ENCODE measurements at places on chromosomes 1 and 21.

DNA sequence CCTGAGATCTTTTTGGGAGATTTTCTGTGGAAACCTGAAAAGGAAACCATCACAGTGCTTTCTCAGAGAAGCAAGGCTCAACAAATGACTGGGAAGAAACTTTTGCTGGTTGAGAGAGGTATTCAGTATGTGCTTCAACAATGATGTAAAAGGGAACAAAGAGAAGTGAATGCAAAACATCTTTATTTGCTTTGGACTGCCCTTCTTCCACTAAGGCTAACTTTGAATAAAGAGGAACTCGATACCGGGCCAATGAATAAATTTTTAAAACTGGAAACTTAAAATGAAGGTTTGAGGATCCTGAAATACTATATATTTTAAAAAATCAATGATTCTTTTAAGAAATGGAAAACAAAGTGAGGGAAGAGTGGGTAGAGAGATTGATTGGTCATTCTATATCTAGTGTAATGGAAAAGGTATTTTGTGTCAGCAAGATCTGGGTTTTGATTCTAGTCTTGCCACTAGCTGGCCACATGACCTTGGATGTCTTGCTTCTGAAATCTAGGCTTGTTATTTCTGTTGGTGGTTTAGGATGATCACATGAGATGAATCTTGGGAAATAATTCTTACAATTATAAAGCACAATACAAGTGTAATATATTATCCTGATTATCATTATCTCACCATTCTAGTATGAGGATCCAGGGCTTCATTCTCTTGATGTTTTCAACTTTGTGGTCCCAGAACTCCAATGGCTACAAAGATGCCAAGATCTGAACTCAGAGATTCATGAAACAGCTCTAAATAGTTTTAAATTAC, 34.6 kb upstream of the APOBEC4 start:
- DNase-seq, result no peak

- DNase-seq, result no peak
Measured at GRCh38 chr1:24442764-24443163, 27.2 kb downstream of the NIPAL3 start.

GRCh38 chr1:10710489-10710888, 86.0 kb downstream of the CASZ1 start:
- DNase-seq, result no peak

DNA sequence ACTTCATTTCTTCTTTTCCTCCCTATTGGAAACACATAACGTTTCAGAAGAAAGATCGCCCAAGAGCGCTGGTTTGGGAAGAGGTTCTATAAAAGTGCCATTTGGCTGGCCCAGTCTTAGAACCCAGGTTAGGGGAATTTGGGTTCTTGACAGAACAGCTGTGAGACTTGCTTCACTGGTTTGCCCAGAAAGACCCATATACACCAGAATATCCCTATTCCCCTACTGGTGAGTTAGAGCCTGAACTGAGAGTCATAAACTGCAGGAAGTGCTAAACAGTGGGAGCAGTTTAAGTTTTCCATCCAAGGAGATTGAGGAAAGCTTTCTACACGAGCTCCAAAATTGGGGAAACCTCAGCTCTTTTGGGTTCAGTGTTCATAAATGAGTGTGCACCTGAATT, 275.2 kb downstream of the VAV3 start:
- no peak for DNase-seq

GRCh38 chr1:118479351-118479750, 294.3 kb upstream of the SPAG17 start:
- DNase-seq, result no peak

- no peak for DNase-seq
Measured at GRCh38 chr1:80594013-80594412, 1206.7 kb upstream of the ADGRL2 start.

GRCh38 chr1:21781815-21782348, 1.1 kb downstream of the USP48 start:
- DNase-seq, result peak; percentile 31

DNA sequence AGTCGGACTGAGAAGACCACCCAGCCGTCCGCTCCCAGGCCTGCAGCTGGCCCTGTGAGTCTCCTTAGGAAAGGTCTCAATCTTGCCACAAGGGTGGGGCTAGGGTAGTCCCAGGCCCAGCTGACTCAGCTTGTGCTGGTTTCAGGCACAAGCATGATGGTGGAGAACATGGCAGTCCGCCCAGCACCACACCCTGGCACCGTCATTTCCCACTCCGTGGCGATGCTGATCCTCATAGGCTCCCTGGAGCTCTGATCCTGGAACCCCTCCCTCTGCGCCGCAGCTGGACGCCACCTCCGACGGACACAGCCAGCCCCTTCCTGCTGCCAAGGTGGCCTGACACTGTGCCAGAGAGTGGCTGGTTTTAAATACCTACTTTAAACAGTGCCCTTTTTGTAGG, 10.7 kb downstream of the TMEM81 start:
- DNase-seq, result no peak

DNA sequence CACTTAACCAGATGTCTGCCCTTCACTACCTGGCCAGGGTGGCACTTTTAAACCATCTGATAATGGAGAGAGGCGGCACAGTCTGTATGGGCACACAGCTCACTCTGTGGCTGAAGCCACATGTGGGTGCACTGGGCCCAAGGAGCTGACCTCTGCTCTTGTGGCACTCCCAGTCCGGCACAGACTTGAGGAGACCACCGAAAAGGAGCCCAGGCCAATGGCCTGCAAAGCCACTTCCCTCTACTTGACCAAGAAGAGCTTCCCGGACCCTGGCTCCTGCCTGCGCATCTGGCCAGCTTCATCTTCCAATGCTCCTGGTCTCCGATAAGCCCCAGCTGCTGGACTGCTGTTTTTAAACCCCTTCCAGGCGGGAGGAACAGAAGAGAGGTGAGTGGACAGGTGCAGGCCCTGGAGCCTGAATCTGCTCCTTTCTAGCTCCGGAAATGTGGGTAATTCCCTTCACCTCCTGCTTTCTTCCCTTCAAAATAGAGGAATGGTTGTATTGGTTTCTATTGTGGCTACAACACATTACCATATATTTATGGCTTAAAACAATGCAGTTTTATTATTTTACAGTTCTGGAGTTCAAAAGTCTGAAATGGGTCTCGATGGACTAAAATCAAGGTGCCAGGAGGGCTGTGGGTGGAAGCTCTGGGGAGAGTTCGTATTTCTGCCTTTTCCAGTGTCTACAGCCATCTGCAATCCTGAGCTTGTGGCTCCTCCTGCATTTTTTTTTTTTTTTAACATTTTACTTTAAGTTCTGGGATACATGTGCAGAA, 11.6 kb downstream of the GNG4 start:
- no peak for DNase-seq

DNA sequence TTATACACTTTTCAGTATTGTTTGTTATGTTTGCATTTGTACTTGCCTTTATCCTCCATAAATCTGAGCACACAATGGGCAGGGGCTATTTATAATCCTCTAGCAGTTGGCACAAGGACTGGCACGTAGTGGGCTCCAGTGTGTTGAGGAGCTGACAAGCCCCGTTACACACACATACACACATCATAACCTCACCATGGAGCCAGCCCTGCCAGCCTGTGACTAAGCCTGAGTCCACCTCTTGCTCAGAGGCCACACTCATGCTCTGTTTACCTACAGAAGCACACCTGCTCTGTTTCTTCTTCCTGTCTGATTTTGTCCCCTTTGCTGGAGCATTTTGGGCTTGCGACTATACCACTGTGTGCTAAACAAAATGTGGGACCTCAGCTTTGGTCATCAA, 64.5 kb upstream of the SPATA6 start:
- DNase-seq, result no peak

DNA sequence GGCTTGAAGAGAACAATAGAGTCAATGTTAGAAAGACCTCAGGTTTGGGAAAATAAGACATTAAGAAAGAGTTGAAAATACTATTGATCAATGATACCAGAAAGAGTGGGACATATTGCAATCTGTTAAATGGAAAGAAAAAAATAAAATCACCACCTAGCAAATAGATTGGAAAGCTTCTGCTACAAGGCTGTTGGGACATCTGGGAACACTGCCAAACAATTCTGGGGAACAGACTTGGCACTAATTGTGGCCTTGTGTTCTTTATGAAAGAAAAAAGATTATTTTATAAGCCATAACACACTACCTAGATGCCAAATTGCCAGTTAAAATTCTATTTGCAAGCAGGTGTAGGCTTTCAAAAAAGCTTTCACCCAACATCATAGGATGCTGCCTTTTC, 137.8 kb downstream of the TSEN15 start:
- DNase-seq, result no peak

GRCh38 chr1:54256522-54257345, 56.8 kb downstream of the MRPL37 start:
- no peak for DNase-seq

DNA sequence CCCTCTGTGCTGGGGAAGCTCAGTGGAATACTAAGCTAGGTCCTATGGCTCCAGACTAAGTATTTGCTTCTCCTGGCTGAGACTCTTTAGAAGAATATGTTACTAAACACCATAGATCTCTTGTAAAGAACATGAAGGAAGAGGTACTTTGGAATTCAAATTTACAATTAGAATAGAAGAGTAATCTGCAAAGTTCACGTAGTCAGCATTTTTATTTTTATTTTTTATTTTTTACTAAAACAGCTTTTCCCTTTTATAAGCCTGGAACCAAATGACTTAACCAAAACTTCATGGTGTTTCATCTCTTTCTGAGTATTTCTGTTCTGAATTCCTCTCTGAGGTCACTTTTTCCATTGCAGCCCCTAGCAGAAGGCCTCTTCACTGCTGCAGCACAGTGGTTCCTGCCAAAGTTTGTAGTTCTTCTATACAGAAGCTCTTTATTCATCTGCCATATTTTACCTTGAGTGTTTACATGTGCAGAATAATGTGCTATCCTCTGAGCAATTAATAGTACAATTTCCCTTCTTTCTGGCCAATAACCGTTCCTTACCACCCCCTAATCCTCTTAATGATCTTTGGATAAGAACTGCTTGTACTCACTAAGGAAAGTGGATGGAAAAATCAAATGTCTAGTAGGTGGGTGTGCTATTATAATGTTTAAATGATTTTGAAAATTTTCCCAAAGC, 27.2 kb downstream of the TSEN15 start:
- DNase-seq, result no peak

DNA sequence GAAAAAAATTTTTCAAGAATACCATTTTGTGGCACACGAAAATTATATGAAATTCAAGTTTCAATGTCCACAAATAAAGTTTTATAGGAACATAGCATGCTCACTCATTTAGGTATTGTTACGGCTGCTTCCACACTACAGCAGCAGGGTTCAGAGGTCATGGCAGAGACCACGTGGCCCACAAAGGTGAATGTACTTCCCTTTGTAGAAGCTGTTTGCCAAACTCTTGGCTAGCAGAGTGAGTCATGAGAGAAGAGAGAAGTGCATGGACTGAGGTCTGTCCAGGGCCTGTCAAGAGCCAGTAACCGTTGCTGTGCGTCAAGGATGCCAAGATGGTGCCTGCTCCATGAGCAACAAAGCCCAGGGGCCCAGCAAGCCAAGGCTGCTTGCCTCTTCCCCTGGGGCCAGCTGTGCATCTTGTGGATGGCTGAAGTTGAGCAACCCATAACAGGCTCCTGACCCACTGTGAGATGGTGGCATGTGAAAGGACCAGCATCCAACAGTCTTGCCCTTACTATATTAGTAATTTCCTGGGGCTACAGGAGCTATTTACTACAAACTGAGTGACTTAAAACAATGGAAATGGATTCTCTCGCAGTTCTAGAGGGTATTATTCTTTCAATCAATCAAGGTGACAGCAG, 64.8 kb upstream of the ATP5PO start:
- no peak for DNase-seq

- peak; percentile 36 for DNase-seq
Measured at GRCh38 chr1:202697038-202697437, 13.2 kb downstream of the SYT2 start.

GRCh38 chr1:81978945-81979344, 178.2 kb downstream of the ADGRL2 start:
- no peak for DNase-seq

DNA sequence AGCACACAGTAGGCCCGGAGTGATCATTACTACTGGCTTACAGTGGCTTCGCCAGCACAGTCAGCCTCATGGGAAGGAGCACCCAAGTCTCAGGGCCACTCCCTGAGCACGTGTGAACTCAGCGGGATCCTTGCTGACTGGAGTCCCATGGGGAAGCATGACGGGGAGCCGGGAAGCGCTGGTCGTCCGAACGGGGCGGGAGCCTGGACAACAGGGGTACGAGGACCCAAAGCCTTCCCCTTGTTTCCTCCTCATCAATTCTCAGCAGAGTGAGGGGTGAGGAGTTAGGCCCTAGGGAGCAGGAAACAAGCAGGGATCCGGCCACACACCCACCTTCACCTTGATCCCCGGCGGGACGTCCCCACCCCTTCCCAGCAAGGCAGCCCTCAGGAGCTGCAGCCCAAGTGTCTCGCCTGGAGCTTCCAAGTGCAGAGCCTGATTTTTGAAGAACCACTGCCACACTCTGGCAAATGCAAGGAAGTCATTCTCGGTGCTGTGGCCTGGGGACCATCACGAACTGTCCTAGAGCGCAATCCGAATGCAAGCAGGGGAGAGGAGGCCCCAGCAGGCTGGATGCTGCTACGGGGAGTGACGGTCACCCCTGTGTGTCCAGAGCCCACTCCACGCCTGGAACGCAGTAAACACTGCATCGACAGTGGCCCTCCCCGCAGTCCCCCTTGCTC, 35.5 kb downstream of the TOMM20 start:
- no peak for DNase-seq

DNA sequence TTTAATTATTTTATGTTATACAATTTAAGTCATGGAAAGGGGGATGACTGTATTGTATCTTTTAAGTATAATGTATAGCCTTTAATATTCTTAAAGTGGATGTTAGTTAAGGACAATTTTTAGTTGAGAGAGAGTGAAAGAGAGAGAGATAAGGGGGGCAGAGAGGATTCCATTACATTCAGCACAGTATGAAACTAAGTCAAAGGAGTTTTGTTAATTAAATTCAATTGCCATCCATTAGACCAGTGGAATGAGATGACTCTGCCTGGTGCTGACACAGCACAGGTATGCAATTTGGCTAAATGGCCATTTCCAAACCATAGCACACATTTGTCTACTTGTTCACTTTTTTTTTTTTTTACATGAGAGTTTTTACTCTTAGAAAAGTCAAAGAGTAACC, 27.5 kb downstream of the NFIA start:
- no peak for DNase-seq

DNA sequence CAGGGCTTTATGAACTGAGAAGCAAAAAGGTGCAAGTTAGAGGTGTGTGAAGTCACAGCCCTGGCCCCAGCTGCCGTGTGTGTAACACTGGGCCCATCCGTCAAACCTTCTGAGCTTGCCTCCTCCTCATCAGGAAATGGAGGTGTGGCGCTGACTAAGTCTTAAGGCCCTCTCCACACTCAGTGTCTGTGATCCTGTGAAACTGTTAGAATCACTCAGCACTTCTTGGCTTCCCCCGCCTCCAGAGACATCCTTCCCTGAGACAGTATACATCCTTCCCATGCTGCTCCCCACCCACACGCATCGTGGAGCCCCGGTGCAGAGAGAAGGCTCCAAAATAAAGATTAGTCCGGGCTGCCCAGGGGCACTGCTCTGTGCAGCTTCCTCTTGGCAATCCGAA, 33.3 kb downstream of the LRP8 start:
- DNase-seq, result no peak
